Transverse colon (tissue), 4 donors: ENCODE measurements at places on chromosomes 2 and 18. TPM values are rescaled to one million over a fixed set of nuclear protein-coding genes. Genes with fewer than 3 reads are reported as not detected.

GRCh38 chr2:104658144-104658835 lies 195.6 kb upstream of the POU3F3 start:
- no peak overlapping the region for H3K27ac ChIP-seq
- DNase-seq: peak; percentile 12
- H3K27me3 ChIP-seq: peaks cover 9% of the 10 kb centered on the region

- no peak overlapping the region for H3K4me3 ChIP-seq
- no peaks in the 10 kb centered on the region for H3K36me3 ChIP-seq
- no peaks in the 10 kb centered on the region for H3K4me1 ChIP-seq
- H3K27me3 ChIP-seq: no peaks in the 10 kb centered on the region
- no peak for DNase-seq
Observed at GRCh38 chr2:18123577-18123976, 245.1 kb downstream of the KCNS3 start.

POMC gene
- total RNA-seq: 9.0 TPM

DNA sequence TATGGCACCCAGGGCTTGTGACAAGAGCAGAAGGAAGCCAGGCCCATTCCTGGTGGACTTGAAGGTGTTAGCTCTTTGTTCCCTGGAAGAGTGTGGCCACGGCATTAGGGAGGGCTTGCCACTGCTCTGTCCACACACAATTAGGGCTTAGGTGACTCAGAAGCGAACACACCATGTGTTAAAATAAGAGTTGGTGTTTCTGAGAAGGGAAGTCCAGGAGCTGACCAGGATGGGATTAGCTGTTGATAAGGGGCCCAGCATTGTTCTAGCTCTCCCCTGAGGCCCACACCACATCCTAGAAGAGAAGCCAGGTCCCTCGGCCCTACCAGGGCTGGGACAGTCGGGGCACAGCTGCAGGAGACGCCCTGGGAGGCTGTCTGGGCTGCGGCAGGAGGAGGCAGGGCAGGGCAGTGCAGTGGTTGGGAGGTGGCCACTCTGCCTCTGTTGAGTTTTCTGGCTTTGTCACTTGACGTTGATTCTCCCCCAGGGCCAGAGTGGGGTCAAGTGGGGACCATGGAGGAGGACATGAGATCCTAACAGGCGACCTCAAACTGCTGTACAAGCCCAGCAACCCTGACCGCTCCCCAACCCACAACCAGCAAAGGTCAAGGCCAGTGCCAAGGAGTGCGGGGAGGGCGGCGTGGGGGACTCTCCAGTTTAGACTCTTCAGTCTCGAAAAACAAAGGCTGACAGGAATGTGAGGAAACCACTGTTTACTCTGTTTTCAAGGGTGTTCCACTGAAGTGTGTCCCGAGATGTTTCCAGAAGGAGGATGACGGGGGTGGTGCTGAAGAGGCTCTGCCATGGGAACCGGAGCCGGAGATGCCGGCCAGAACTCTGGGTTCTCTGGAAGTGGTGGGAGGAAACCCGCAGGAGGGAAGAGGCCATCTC lies 16.8 kb downstream of the GNLY start:
- H3K27ac ChIP-seq: peak overlapping the region; percentile 62
- peak; percentile 40 for DNase-seq
- no peaks in the 10 kb centered on the region for H3K27me3 ChIP-seq
- peaks cover 22% of the 10 kb centered on the region for H3K4me1 ChIP-seq
- H3K36me3 ChIP-seq: no peaks in the 10 kb centered on the region
- H3K4me3 ChIP-seq: no peak overlapping the region

- H3K4me1 ChIP-seq: no peaks in the 10 kb centered on the region
- H3K27ac ChIP-seq: no peak overlapping the region
- no peaks in the 10 kb centered on the region for H3K27me3 ChIP-seq
- no peak for DNase-seq
- no peak overlapping the region for H3K4me3 ChIP-seq
- H3K36me3 ChIP-seq: no peaks in the 10 kb centered on the region
Observed at GRCh38 chr2:111710613-111711012, 173.4 kb downstream of the ANAPC1 start.

CCDC68 gene
- total RNA-seq: 109 TPM

LOXL3 gene
- 1.6 TPM for total RNA-seq

GRCh38 chr2:44715671-44716081 lies 225.8 kb upstream of the SIX3 start:
- H3K4me1 ChIP-seq: no peaks in the 10 kb centered on the region
- H3K27ac ChIP-seq: no peak overlapping the region
- no peak for DNase-seq
- no peaks in the 10 kb centered on the region for H3K36me3 ChIP-seq
- no peaks in the 10 kb centered on the region for H3K27me3 ChIP-seq

- no peak overlapping the region for H3K4me3 ChIP-seq
- H3K27me3 ChIP-seq: no peaks in the 10 kb centered on the region
- H3K4me1 ChIP-seq: no peaks in the 10 kb centered on the region
- no peak for DNase-seq
- H3K27ac ChIP-seq: no peak overlapping the region
- no peaks in the 10 kb centered on the region for H3K36me3 ChIP-seq
Observed at GRCh38 chr2:235591921-235592320, 98.1 kb downstream of the AGAP1 start.

GRCh38 chr2:101779656-101780055 lies 82.1 kb downstream of the MAP4K4 start:
- H3K27ac ChIP-seq: no peak overlapping the region
- H3K36me3 ChIP-seq: no peaks in the 10 kb centered on the region
- no peak overlapping the region for H3K4me3 ChIP-seq
- peaks cover 7% of the 10 kb centered on the region for H3K4me1 ChIP-seq

DNA sequence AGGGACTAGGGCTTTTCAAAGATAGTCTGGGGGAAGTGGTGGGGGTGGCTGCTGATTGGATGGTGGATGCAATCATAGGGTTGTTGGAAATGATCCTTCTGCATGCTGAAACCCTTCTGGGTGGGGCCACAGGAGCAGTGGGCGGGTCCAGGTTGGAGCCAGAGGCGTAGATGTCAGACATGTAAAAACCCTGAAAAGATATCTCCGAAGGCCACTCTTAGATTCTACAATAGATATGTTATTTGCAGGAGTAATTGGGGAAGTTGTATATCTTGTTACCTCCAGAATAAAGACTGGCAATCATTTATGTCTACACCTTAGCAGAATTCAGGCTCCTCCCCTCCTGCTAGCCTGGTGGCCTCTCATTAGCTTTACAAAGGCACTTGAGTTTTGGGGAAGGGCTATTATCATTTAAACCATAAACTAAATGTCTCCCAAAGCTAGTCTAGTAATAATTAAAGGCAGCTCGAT lies 8.2 kb upstream of the FAM98A start:
- H3K27me3 ChIP-seq: no peaks in the 10 kb centered on the region
- no peaks in the 10 kb centered on the region for H3K36me3 ChIP-seq
- no peaks in the 10 kb centered on the region for H3K4me1 ChIP-seq
- no peak overlapping the region for H3K27ac ChIP-seq

DNA sequence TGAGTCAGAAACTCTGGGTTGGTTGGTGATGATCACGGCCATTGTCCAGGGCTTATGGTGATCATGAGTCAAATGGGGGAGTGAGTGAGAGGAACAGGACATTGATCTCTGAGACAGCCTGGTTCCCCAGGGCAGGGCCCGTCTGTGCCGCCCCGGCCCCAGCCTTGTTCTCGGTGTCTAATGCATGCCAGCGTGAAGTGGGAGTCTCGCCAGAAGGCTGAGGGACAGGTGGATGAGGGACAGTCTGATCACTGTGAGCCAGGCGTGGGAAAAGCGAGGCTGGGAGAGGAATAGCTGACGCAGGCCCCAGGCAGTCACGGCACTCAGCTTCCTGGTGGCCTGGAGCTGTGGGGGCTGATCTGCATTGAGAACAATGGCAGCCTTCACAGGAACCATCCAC lies 208.3 kb upstream of the HDAC4 start:
- H3K4me3 ChIP-seq: no peak overlapping the region
- H3K27me3 ChIP-seq: peaks cover 5% of the 10 kb centered on the region
- H3K27ac ChIP-seq: no peak overlapping the region
- H3K36me3 ChIP-seq: no peaks in the 10 kb centered on the region

- H3K27me3 ChIP-seq: no peaks in the 10 kb centered on the region
- H3K27ac ChIP-seq: no peak overlapping the region
- H3K4me1 ChIP-seq: peaks cover 13% of the 10 kb centered on the region
- no peak overlapping the region for H3K4me3 ChIP-seq
- H3K36me3 ChIP-seq: no peaks in the 10 kb centered on the region
- no peak for DNase-seq
Observed at GRCh38 chr2:187297801-187298200, 150.3 kb downstream of the CALCRL start.

IFIH1 gene
- 23.5 TPM for total RNA-seq

RRM2 gene
- total RNA-seq: not detected

AQP12A gene
- not detected for total RNA-seq

- no peak overlapping the region for H3K4me3 ChIP-seq
- no peaks in the 10 kb centered on the region for H3K4me1 ChIP-seq
- no peaks in the 10 kb centered on the region for H3K36me3 ChIP-seq
- H3K27me3 ChIP-seq: no peaks in the 10 kb centered on the region
Observed at GRCh38 chr2:205883965-205884364, 201.7 kb downstream of the NRP2 start.

COPS7B gene
- total RNA-seq: 23.2 TPM

DNA sequence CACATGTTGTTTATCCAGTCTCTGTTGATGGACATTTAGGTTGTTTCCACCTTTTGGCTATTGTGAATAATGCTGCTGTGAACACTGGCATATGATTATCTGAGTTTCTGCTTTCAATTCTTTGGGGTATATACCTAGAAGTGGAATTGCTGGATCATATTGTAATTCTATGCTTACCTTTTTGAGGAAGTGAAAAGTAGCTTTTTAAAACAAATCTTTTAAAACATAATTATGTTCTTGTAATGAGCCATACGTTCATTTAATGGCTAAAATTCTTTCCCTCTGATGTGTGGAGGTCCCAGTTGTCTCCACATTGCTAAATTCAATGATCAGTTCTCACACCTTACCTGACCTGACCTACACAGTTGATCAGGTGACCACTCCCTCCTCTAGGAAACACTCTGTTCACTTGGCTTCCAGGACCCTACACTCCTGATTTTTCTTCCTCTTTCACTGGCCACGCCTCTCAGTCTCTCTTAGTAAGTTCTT lies 27.8 kb upstream of the SERTAD2 start:
- H3K4me3 ChIP-seq: no peak overlapping the region
- no peaks in the 10 kb centered on the region for H3K36me3 ChIP-seq
- no peak overlapping the region for H3K27ac ChIP-seq
- no peaks in the 10 kb centered on the region for H3K4me1 ChIP-seq
- no peaks in the 10 kb centered on the region for H3K27me3 ChIP-seq

OSR1 gene
- 15.7 TPM for total RNA-seq

DNA sequence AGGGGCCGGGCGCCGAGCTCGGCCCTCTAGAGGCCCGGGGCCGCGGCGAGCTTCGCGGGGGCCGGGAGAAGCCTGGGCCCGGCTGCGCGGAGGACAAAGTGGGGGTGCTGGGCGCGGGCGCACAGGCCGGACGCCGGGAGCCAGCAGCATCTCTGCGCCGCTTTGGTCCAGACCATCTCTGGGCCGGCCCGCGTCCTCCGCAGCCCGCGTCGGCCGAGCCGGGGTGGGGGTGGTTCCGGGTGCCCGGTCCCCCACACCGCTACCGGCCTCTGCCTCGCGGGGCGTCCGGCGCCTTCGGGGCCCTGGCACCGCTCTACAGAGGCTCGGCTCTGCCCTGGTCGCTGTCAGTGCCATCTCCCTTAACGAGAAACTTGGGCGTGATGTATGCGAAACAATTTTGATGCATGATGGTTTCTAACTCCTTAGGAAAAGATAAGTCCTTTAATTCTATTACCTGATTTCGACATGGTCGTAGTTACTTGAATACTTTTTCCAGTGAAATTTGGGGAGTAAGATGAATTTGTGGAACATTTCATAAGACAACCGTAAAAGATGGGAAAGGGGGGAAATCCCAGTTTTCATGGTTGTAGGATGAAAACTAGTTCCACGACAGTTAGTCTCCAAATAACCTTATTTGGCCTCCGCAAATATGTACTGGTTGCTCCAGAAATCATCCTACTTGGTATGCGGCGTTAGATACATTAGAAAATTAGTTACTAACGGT lies 562 bp downstream of the TWSG1 start:
- H3K4me3 ChIP-seq: peak overlapping the region; percentile 79
- no peak for DNase-seq
- H3K36me3 ChIP-seq: no peaks in the 10 kb centered on the region
- H3K4me1 ChIP-seq: peaks cover 8% of the 10 kb centered on the region

TMEM200C gene
- total RNA-seq: 0.14 TPM

GRCh38 chr2:38643021-38643671 lies 22.8 kb upstream of the GALM start:
- no peaks in the 10 kb centered on the region for H3K4me1 ChIP-seq
- no peak for DNase-seq
- no peak overlapping the region for H3K4me3 ChIP-seq
- H3K36me3 ChIP-seq: no peaks in the 10 kb centered on the region
- H3K27ac ChIP-seq: no peak overlapping the region

DNA sequence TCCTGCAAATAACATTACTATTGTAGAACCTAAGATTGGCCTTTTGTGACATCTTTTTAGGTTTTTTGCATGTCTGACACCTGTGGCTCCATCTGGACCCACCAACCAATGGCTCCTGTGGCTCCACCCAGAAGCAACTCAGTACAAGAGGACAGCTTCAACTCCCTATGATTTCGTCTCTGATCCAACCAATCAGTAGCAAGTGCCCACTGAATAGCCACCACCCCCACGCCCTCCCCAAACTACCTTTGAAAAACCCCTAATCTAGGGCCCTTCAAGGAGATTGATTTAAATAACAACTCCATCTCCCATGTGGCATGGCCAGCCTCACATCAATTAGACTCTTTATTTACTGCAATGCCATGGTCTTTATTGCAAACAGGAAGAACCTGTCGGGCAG lies 23.6 kb downstream of the MPP4 start:
- no peaks in the 10 kb centered on the region for H3K36me3 ChIP-seq
- H3K4me3 ChIP-seq: no peak overlapping the region
- no peak overlapping the region for H3K27ac ChIP-seq
- H3K27me3 ChIP-seq: no peaks in the 10 kb centered on the region
- no peaks in the 10 kb centered on the region for H3K4me1 ChIP-seq
- DNase-seq: no peak

GRCh38 chr18:42606886-42607495 lies 508.5 kb downstream of the RIT2 start:
- no peak for DNase-seq
- no peak overlapping the region for H3K4me3 ChIP-seq
- H3K27ac ChIP-seq: no peak overlapping the region
- H3K4me1 ChIP-seq: no peaks in the 10 kb centered on the region
- H3K27me3 ChIP-seq: no peaks in the 10 kb centered on the region

DNA sequence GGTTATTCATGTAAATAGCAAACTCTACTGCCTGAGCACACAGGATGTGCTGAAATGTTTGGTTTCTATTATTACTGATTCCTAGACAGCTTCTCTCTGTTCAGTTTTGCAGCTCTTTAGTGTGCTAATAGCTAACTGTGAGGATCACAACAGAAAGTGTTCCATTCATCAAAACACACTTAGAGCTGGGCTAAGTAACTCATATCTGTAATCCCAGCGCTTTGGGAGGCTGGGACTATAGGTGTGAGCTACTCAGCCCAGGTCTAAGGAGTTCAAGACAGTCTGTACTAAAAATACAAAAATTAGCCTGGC lies 63.2 kb downstream of the MOGAT1 start:
- DNase-seq: no peak
- H3K27ac ChIP-seq: no peak overlapping the region
- H3K4me3 ChIP-seq: no peak overlapping the region
- peaks cover 11% of the 10 kb centered on the region for H3K4me1 ChIP-seq
- no peaks in the 10 kb centered on the region for H3K36me3 ChIP-seq
- no peaks in the 10 kb centered on the region for H3K27me3 ChIP-seq

- no peaks in the 10 kb centered on the region for H3K27me3 ChIP-seq
- DNase-seq: no peak
- H3K36me3 ChIP-seq: no peaks in the 10 kb centered on the region
- H3K4me3 ChIP-seq: no peak overlapping the region
Observed at GRCh38 chr2:25490217-25490616, 148.5 kb upstream of the DNMT3A start.
